ENCODE measurements at places on chromosomes 4 and X.

GRCh38 chr4:83074086-83074704 is 39.2 kb downstream of the COPS4 start:
- peak; percentile 22 for DNase-seq

GRCh38 chr4:107737450-107737849 is 17.4 kb upstream of the PAPSS1 start:
- no peak for DNase-seq

DNA sequence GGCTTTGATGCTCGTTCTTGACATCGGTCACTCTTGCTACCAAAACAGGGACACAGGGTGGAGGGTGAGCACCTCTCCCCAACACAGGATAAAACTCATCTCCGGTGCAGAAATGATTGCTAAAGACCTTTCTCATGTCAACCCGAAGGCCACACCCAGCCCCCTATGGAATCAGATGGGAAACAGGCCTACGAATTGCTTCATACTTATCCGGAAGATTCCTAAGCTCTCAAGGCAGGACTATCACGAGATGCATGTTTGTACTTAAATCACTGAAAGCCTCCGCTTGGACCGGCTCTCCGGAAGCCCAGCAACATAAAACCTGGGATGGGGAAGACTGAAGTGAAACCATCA is 74.9 kb downstream of the MTMR1 start:
- DNase-seq, result no peak

DNA sequence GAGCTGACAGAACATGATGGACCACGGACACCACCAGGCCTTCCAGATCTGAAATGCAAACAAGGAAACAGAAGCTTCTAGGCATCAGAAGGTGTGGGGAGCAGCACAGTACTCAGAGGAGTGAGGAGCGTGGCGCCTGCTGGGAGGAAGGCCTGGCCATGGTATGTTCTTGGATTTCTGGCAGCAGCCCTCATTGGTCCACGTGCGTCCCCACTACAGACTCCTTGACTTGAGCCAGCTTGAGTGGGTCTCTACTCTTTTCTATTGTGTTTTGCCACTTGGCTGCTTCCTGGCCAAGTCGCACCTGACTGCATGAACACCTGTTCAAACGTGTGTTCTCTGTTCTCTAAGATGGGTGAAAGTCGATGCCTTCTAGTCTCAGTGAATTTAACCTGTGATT is 18.0 kb downstream of the ZNF275 start:
- DNase-seq, result no peak
